Fibroblast of skin of right quadriceps (primary cell): ENCODE measurements at places on chromosomes 12 and 14.
A peak's percentile ranks its signal among the peaks of the same experiment; 100 is the strongest.

DNA sequence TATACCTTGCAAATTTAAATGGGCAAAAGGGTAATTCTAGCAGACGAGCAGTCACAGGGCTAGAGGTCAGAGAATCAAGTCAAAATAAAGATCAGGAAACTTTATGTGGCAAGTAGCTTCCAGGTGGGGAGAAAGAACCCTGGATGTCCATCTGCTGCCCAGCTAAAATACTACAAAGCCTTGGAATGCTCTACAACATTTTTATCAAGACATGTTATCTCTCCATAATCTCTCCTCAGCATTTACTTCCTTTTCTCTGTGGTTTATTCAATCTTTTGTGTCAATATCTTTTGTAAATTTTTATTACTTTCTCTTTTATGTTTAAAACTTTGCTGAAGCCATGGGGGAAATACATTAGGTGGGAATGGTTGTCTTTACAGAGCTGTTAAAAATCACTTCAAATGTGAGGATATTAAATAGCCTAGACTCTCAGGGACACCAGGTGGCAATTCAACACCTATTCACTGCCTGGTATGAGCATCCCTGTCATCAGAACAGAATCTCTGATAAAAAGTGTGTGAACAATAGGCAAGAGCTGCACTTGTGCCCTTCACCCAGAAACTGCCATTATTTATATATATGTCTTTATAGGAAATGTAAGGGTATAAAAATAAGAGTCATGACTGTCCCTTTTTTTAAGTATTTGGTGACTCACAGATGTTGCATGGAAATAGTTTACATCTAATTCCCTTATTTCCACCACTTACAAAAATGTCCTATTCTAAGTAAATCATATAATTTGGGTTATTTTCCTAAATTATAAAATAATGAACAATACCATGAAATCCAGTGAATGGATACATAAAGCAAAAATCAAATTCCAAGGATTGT lies 152.9 kb downstream of the EPS8 start:
- DNase-seq: no peak

DNA sequence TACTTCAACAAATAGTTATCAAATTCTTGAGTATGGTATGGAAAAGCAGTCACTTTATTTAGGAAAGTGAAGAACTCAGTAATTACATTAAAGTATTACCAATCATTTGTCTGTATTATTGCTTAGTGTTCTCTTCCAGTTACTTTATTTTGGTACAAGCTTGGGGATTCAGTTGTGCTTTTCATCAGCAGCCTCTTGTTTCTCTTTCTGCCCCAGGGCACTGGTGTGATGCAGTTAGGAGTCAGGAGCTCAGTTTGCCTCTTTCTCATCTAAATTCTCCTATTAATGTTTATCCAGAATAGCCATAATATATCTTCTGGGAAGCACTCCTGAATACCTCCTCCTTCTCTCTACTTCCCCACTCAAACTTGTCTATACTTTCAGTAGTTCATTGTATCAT lies 25.7 kb downstream of the PMCH start:
- DNase-seq: no peak

DNA sequence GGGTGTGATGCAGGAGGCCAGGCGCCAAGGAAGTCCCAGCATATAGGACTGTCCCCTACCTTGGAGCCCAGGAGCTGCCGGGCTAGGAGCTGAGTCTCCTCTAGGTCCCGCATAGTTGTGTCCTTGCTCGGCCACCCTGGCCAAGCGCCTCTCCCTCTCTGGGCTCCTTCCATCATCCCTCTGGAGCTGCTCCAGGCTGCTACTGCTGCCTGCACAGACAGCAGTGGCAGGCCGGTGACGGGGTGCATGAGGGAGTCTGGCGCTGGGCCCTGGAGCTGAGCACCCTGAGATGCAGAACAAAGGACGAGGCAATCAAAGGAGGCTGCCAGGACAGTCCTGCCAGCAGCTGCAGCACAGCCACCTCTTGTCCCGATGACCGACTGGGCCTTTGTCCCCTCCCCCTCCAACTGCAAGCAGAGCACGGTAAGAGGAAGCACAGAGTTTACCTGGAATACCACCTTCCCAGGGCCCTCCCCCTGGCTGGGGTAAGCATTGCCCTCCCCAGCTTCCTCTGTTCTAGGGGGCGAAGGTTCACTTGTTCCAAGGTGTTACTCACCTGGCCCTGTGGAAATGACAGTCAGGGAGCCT lies 10.4 kb downstream of the DTX1 start:
- no peak for DNase-seq

DNA sequence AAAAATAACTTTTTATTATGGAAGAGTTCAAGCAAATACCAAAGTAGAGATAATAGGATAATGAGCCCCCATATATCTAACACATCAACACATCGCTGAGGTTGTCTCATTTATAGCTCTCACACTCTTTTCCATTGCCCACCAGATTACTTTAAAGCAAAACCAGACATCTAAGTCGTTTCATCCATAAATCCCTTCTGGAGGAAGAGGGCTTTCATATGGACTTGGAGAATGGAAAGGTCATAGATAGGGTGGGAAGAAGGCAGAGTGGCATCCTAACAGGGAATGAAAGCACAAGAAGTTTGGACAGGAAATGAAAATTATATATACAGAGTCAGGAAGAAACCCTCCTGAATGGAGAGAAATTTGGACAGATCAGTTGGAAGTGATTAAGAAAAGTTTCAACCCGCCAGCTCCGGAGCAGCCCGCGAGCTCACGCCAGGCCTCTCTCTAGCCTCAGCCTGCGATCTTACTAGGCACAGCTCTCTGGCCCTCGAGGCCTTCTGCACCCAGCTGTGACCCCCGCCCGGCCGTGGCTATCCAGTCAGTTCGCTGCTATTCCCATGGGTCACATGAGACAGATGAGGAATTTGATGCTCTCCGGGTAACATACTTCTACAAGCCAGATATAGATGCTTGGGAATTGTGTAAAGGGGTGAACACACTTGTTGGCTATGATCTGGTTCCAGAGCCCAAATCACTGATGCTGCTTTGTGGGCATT lies 48.4 kb upstream of the NID2 start:
- DNase-seq: peak; percentile 50

DNA sequence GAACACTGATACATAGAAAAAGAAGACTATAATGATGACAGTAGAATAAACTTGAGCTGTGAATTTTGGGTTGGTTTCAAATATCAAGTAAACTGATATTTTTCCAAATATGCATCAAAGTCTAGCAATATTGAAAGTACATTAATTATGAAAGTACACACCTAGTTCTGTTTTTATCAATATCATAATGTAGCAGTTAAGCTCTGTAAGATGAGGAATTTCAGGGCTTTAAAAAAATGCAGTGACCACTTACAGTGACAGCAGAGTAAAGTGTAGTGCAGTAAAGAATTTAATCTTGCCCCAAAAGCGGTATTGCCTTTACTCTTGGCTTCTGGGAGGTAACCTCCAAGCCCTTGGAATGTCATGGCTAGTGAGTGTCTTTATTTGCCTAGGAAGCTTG lies 102.9 kb upstream of the ABCD2 start:
- DNase-seq: no peak

- DNase-seq: no peak
Observed at GRCh38 chr12:12810553-12811021, 2.6 kb upstream of the DDX47 start.

DNA sequence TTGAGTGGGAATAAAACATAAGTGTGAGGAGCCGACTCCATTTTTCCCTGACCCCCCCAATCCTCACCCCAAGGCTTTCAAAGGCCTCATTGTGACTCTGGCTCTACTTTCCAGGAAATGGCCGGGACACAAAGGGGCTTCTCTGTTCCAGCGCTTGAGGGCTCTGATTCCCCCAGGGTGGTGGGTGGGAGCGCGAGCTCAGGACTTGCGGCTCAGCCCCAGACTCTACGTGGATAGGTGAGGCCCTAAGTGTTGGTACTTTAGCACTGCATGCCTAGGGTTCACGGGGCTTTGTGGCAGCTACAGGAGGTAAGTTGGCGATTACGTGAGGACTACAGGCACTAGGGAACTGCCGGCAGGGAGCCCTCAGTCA lies 553 bp downstream of the CNPY2 start:
- no peak for DNase-seq

- DNase-seq: no peak
Observed at GRCh38 chr12:114655934-114656749, 27.8 kb downstream of the TBX3 start.

DNA sequence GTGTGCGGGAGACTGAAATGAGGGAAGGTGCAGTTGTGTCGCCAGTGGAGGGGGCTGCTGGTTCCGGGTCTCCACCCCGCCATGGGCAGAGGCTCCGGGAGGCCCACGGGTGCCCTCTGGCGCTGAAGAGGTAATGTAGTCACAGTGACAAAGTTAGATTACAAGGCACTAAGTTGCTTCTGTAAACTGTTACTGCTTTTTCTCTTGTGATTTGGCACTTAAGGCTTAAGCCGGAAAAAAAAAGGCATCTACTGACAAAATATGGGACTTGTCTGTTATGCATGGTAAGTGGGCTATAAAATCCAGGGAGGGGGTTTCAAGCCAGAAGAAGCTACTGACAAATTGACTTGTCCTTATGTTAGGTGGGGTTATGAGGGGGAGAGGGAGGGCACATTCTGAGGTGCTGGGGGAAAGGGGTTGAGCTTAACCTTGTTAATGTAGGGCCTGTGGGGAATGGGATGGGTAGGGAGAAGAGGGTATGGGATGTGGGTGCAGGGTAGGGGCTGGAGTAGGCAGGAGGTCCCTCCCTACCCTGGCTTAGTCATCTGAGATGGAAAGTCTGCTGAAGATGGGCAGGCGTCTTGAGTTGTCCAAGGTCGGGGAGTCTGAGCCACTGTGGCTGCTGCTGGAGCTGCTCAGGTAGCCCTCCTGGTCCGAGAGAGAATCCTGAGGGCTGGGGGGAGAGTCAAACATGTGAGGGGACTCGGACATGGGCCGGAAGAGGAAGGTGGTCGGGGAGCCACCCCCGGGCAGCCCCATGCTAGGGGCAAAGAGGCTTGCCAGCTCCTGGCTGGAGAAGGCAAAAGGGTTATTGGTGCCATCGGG lies 3.7 kb downstream of the ZFP36L1 start:
- peak; percentile 79 for DNase-seq

- no peak for DNase-seq
Observed at GRCh38 chr12:106521901-106522300, 60.9 kb upstream of the RFX4 start.

DNA sequence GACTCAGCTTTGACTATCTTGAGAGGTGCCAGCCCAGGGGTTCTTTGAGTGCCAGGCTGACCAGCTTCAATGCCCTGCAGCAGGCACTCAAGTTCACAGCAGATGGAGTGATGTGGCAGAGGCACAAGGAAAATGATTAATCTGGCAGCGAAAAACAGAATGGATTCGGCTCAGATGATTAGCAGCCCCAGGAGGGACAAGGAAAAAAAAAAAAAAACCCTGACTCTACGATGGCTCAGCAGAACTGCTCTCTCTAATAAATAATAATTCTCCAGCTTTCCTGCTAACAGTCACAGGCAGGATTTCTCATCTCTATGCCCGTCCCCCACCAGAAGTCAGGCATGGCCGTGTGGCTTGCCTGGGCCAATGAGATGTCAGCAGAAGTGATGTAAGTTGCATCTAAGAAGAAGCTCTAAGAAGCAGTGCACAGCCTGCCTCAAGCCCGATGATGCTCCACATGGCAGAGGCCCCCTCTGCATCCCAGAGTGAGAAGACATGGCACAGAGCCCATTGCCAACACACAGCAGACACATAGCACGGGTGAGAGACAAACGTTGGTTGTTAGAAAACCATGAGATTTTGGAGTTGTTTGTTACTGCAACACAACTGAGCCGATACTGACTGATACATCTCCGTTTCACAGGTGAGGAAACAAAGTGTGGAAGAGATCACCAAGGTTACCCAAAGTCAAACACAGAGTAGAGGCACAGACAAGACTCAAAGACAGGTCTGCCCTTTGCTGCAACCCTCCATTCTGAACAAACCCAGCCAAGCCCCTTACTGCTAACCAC lies 111.0 kb downstream of the SCARB1 start:
- DNase-seq: peak; percentile 81

GRCh38 chr12:94799136-94799535 lies 148.8 kb upstream of the TMCC3 start:
- no peak for DNase-seq

- no peak for DNase-seq
Observed at GRCh38 chr14:89651805-89652204, 234.8 kb upstream of the FOXN3 start.

- DNase-seq: no peak
Observed at GRCh38 chr12:81141217-81141616, 63.3 kb downstream of the ACSS3 start.

- no peak for DNase-seq
Observed at GRCh38 chr14:95577870-95578269, 43.0 kb downstream of the GLRX5 start.

DNA sequence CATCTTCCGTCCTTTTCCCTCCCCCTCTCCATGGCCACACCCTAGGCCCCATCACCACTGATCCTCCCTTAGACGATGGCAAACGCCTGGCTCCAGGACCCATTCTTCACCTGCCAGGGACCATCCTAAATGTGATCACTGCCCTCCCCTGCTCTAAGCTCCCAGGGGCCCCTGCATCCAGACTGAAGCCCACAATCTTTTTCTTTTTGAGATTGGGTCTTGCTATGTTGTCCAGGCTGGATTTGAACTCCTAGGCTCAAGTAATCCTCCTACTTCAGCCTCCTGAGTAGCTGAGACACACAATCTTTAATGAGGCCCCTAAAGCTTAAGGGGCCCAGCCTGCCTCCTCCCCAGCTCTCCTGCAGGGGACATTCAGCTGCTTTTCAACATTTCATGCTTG lies 15.3 kb downstream of the RBM19 start:
- no peak for DNase-seq

- no peak for DNase-seq
Observed at GRCh38 chr14:86596024-86596423, 1066.1 kb downstream of the FLRT2 start.
